NCI-H460 (cell line): ENCODE measurements at places on chromosomes 5 and 9. TPM values are rescaled to one million over a fixed set of nuclear protein-coding genes. Genes with fewer than 3 reads are reported as not detected.

GRCh38 chr5:133421394-133421793, 190.9 kb downstream of the FSTL4 start:
- no peak for DNase-seq

DNA sequence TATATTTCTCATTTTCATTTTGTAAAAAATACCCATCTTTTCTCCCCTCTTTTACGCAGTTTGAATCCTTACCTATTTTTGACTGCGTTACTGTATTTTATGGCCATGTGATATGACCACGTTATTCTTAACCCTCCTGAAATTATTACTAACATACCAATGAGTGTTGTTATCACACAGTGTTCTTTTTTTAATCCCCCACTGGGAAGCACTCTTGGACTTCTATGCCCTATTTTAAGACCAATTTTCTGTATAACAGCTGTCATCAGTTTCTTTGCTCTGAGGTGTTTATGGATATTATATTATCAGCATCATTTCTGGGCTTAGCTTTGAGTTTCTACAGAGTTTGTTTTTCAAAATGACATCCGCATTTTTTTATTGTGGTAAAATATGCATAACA, 71.1 kb downstream of the CFAP95 start:
- DNase-seq = no peak

GRCh38 chr5:174794931-174795672, 70.7 kb downstream of the MSX2 start:
- DNase-seq = no peak

DNA sequence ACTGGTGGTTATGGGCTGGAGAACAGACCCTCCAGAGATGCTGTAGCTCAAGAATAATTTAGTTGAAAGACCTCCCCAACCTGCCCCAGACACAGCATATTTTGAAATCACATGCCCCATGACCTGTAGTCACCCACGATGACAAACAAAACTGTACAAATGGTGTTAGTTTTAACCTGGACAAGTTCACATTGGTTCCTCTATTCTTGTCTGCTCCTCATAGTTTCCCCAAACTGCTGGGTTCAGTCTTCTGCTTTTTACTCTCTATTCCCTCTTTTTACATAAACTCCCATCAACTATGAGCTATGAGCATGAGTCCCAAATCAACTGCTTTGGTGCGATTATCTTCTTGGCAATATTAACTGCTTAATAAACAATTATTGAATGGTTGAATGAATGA, 365.3 kb upstream of the CLINT1 start:
- no peak for DNase-seq

The WNT8A gene
- not detected in 2 replicates for total RNA-seq

The LCN9 gene
- not detected in 2 replicates for total RNA-seq
